ENCODE measurements at places on chromosomes 11 and 22.

DNA sequence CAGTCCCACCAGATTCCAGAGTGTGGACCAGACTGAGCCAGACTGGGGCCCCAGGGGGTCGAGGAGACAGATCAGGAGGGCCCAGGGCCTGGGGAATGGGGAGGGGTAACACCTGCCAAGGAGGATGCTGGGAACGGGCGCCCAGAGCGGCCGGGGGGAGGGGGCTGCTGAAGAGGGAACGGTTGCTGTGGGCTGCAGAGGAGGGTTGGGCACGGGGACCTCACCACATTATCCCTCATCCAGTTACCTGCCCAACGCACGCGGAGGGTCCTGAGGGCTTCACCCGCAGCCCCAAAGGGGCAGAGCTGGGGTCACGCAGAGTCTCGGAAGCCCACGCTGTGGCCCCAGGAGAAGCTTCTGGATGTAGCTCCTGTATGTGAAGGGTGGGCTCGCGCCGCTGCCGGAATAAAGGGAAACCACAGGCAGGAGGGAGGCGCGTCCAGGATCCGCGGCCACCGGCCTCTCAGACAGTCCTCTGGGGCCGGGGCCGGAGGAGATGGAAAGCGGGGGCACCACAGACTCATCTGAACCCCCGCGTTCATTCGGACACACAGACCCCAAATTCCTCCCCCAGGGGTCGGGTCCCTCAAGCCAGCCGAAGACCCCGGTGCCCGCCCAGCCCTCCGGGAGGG lies 866 bp upstream of the SELENOO start:
- peak; percentile 51 for DNase-seq

- peak; percentile 41 for DNase-seq
These were observed 97.4 kb downstream of the FDX1 start for GRCh38 chr11:110527146-110527545.

DNA sequence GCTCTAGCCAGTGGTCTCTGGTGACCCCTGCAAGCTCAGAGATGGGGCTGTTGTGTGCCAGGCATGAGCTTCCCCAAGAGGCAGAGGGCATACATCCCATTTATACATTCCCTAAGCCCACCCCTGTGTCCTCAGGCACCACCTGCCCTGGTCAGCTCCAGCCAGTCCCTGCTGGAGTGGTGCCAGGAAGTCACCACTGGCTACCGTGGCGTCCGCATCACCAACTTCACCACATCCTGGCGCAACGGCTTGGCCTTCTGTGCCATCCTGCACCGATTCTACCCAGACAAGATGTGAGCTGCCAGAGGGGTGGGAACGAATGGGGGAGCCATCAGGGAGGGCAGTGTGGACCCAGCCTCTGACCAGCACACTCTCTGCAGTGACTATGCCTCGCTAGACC lies 8.3 kb downstream of the EHBP1L1 start:
- DNase-seq, result no peak

- DNase-seq, result no peak
These were observed 23.0 kb downstream of the APLP2 start for GRCh38 chr11:130092661-130093060.

- no peak for DNase-seq
These were observed 9.0 kb upstream of the AHNAK start for GRCh38 chr11:62555464-62556107.

All from foreskin fibroblast (primary cell).